ENCODE measurements at places on chromosomes 5 and 9.

DNA sequence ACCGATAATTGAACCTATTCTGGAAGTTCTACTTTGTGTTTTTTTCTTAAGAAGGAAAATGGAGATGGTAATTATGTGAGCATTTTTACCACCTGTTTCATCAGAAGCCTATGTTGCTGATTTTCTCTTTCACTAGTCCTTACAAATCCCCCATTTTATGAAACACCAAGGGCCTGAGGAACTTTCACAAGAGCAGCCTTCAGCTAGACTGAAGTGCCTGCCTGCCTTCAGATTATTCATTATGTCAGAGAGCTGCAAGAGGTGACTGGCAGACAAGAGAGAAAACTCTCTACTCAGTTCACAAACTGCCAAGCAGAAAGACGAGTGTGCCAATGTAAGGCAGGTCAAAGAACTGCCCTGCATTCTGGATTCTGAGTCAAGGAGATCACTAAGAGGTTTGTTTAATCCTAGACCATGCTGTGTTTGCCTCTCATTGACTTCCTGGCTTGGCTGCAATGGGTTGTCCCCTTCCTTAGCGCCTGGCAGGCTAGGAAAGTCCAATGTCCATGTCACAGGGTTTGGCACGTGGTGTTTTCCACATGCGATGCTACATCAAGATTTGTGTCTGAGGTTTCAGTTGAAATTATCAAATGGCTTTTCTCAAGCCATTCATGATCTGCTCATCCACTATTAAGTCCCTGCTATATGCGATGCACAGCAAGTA, 143.3 kb downstream of the CDC42SE2 start:
- no peak for DNase-seq

- no peak for DNase-seq
Measured at GRCh38 chr5:159536646-159537045, 206.4 kb upstream of the IL12B start.

DNA sequence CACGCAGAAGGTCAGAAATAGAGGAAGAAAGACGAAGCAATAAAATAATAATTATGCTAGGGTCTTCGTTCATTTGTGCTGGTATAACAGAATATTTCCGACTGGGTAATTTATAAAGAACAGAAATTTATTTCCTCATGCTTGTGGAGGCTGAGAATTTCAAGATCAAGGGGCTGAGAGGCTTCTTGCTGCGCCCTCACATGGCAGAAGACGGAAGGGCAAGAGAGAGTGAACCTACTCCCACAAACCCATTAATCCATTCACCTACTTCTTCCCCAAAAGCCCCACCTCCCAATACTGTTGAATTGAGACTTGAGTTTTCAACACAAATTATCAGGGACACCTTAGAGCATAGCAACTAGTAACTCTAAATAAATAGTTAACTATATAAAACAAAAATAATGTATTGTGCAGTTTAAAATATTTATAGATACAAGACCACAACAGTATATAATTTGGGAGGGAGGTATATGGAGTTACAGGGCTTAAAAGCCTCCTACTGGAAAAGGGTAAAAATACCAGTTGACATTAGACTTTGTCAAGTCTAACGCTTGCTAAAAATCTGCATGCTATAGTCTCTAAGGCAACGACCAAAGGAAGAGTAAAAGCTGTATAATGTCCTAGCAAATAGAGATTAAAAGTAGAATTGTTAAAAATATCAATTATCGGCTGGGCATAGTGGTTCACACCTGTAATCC, 40.3 kb upstream of the NAA35 start:
- DNase-seq: peak; percentile 26

- no peak for DNase-seq
Measured at GRCh38 chr5:32445287-32445758, 783 bp upstream of the ZFR start.

GRCh38 chr5:90293931-90294330, 115.6 kb downstream of the CETN3 start:
- no peak for DNase-seq

DNA sequence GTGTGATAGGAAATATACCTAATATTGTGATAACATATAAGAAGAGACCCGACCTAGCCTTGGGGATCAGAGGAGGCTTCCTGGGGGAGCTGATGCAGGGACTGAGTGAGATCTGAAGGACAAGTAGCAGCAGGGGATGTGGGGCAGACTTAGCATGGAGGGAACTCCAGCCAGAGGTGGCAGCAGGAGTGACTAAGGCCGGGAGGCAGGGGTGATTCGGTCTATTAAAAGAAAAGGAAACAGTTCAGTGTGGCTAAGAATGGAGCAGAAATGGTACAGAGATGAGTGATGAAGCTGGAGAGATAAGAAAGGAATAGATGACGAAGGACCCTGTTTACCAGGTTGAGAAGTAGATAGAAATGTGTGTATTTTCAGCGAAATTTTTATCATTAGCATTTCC, 408.8 kb downstream of the ENC1 start:
- DNase-seq: no peak

DNA sequence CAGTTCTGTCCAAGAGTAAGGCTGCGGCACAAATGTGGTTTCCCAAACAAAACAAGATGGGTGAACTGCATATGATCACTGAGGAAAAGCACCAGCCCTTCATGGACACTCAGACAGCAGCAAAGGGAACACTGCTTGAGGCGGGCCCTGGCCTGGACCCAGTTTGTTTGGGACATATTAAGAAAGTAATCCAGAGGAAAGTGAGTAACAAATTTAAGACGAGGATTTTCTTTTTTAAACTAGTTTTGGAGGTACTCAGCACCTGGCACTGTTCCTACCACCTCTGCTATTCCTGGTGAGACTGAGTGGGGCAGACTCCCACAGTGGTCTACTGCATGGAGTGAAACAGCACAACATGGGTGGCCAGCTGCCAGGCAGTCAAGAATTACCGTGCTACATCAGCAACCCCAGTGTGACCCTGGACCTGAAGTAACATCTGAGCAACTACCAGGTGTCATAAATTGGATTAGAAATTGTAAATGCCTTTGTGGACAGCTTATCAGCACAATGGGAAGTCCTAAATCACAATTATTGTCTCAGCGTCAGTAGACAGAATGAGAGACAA, 28.5 kb downstream of the P4HA2 start:
- peak; percentile 93 for DNase-seq

DNA sequence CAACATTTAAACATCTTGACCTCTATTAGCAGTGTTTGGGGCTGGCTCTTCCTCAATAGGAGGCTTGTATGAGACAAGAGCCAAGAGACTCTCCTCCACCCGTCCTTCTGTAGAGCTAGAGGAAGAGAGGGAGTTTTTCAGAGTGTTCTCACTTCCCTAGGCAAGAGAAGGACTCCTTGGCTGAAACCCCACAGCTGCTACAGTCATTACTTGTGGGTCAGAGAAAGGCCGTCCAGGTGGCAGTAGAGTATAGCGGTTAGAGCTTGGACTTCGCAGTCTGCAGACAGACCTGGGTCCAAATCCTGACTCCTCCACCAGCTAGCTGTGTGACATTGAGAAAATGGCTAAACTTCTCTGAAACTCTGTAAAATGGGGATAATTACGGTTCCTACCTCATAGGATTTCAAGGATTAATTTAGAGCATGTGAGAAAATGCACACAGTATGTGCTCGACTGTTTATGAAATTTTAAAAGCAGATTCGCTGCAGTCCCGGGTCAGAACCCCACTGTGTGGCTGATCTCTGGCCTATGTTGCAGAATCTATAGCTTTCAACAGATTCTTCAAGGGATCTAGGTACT, 80.8 kb upstream of the ARAP3 start:
- peak; percentile 83 for DNase-seq

DNA sequence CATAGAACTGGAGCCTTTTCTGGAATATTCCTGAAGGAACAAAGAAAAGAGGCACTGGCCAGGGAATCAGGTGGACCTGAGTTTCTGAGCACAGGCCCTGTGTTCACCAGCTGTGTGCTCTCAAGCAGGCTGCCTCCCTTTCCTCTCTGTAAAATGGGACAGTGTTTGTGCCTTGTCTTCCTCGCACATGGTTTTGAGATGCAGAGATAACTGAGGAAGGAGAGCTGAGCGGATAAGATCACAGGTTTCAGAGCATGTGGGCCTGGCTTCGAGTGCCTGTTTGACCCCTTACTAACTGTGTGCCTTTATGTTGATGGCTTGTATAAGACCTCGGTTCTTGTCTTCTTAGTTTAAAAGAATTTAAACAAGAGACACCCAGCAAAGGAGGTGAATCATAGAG, 46.2 kb upstream of the HAND1 start:
- no peak for DNase-seq

DNA sequence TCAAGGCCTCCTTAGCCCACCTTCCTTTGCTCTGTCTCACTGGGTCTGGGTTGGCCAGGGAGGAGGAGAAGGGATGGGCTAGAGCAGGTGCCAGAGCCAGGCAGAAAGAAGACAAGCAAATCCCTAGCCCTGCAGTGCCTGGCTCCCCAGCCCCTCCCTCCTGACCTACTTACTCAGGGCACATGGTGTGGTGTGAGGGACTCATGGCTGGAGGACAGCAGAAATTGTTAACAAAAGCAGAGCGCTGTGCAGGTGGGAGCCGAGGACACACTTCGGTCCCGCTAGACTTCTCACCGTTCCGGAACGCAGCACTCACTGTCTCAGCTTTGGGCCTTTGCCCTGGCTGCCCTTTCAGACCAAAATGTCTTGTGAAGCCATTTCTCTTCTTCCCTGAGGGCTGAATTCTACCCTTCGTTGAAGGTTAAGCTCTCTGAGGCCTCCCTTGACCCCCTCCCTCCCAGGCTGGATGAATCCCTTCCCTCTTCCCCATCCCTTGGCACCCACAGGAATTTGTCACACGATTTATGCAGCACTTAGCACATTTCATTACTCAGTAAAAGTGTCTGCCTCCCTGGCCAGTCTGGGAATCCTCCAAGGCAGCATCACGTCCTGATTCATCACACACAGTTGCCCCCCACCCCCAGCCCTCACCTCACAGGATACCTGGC, 263.9 kb upstream of the TRPC7 start:
- no peak for DNase-seq

DNA sequence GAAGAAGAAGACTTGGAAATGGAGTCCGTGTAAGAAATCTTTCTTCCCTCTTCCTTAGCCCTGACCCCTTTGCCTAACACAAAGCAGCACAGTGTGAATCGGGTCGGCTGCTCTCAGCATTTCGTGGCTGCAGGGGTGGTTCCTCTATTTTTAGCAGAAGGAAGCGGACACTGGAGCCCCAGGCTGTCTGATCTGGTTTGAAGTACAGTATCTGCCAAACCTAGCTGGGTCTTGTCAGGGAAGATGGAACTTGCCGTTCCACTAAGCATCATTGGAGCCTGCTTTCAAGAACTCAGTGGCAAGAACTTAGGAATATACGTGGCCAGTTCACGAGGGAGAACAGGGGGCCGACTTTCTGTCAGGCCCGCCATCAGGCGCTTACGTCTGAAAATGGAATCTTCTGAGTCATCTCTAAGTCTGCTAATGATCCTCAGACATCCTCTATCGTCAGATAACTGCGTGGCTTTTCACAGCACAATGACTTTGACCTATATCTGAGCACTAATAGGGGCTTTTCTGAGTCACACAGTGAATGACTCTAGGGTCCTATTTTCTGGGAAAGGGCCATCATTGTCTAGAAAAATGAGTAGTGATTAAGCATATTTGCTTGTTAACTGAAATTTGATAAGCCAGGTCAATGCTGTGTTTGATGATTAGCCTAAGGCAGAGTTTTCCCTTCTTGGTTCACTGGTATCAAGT, 43.3 kb upstream of the NCS1 start:
- no peak for DNase-seq

DNA sequence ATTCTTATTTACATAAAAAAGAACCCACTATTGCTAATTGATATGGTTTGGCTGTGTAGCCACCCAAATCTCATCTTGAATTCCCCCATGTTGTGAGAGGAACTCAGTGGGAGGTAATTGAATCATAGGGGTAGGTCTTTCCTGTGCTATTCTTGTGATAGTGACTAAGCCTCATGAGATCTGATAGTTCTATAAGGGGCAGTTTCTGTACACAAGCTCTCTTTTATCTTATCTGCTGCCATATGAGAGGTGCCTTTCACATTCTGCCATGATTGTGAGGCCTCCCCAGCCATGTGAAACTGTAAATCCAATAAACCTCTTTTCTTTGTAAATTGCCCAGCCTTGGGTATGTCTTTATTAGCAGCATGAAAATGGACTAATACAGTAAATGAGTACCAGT, 58.2 kb upstream of the PRR16 start:
- no peak for DNase-seq

DNA sequence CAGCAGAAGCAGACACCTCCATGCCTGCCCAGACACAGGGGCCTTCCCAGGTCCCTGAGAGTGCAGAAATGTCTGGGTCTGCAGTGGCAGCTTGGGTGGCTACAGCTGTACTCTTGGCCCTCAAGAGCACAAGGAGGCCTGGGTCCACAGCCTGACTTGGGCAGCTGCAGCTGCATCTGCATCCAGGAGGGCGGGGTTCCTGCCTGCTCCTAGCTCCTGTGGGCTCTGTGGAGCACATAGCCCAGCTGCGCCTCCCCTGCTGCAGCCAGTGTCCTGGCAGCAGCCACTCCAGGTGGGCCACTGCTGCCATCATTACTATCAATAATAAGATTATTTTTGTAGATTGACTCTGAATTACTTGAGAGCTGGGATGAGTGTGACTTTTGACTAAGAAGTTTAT, 162.0 kb upstream of the PTCH1 start:
- peak; percentile 44 for DNase-seq

Measured in RPMI8226 (cell line).